ENCODE measurements at places on chromosomes 11 and 22. TPM values are rescaled to one million over a fixed set of nuclear protein-coding genes. Genes with fewer than 3 reads are reported as not detected.

Gene PNPLA3
- total RNA-seq = 34.5 TPM

Gene CTSW
- total RNA-seq = not detected

Gene TMEM86A
- total RNA-seq = 12.9 TPM

Gene P2RY6
- total RNA-seq = 1.1 TPM

Gene SERHL2
- total RNA-seq = 1.6 TPM

Gene HEPN1
- not detected for total RNA-seq

Gene KCNJ1
- total RNA-seq = 0.29 TPM

Gene TRIM34
- 4.4 TPM for total RNA-seq

Gene SIK2
- 13.3 TPM for total RNA-seq

Gene ACTN3
- 0.75 TPM for total RNA-seq

Gene PAX6
- total RNA-seq = 1.3 TPM

Gene SPTY2D1
- 22.0 TPM for total RNA-seq

Gene C11orf97
- not detected for total RNA-seq

Gene GLB1L2
- not detected for total RNA-seq

Gene TRIM3
- 28.2 TPM for total RNA-seq

Gene MB
- 6.2 TPM for total RNA-seq

Gene DCDC1
- 0.73 TPM for total RNA-seq

Gene PIWIL4
- total RNA-seq = 0.73 TPM

Gene OR5A1
- total RNA-seq = not detected

Gene MFRP
- total RNA-seq = 0.31 TPM

Gene TRIM48
- not detected for total RNA-seq

Gene DGAT2
- total RNA-seq = 1.2 TPM

Gene BDNF
- 2.8 TPM for total RNA-seq

Gene ARHGAP32
- 10.2 TPM for total RNA-seq

Gene MAPK8IP2
- total RNA-seq = 0.16 TPM

Gene FAM89B
- 116 TPM for total RNA-seq

Gene SLC1A2
- 0.57 TPM for total RNA-seq

Gene ZFPL1
- total RNA-seq = 48.1 TPM

Gene PRAME
- total RNA-seq = not detected

Gene SERPIND1
- not detected for total RNA-seq

Gene USP35
- total RNA-seq = 8.1 TPM

Gene FGF4
- not detected for total RNA-seq

Gene CCDC116
- 0.13 TPM for total RNA-seq

Gene MOGAT2
- total RNA-seq = not detected

Gene C11orf21
- not detected for total RNA-seq

Gene CCDC73
- not detected for total RNA-seq

Gene APOL4
- total RNA-seq = 5.1 TPM

Gene SCN3B
- total RNA-seq = 0.99 TPM

Gene BUD13
- total RNA-seq = 9.4 TPM

Gene CALCA
- not detected for total RNA-seq

Gene NNMT
- total RNA-seq = 921 TPM

Gene B3GAT1
- total RNA-seq = not detected

Measured in myocyte (in vitro differentiated cells).